ENCODE measurements at places on chromosomes 2 and 18.

GRCh38 chr18:41966943-41967342 is 11.9 kb downstream of the PIK3C3 start:
- no peak for DNase-seq

DNA sequence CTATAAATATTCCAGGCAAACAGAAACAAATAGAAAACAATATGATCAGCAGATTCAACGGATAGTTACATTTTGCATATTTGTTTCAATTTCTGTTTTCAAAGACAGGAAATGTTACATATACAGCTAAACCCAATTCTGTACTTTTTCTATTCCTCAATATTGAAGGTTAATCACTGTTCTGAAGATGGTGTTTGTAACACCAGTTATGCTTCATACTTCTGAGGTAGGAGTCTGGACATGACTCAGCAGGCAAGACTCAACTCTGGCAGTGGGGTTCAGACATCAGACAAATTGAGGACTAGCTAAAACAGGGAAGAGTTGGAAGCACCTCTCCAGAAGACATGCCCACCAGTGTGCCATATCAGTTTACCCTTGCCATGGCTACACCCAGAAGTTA is 16.6 kb downstream of the SERPINB13 start:
- no peak for DNase-seq

DNA sequence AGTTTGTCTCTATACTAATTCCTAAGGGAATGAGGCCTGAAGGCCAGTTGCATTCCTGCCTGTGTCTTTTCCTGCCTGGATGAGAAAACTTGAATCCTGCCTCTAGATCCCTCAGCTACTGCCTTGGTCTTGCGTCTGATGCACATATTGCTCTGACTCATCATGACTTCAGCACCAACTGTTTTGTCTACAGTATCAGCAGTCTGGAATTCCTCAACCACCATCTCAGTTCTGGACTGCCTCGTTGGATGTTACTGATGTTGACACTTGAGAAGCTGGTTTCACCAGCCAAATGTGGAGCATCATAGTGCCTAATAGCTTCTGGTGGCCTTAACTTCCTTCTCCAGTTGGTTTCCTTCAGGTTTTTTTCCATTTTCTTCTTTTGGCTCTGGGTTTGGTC is 211.0 kb downstream of the CTNNA2 start:
- DNase-seq = no peak

GRCh38 chr2:158624961-158625360 is 168.2 kb downstream of the PKP4 start:
- no peak for DNase-seq

Measured in stimulated activated CD4-positive, alpha-beta T cell treated with anti-CD3 and anti-CD28 coated beads, Interleukin-4, amount 100 ng/mL, for 48 hours (primary cell).